ENCODE measurements at places on chromosomes 1 and 21. TPM values are rescaled to one million over a fixed set of nuclear protein-coding genes. Genes with fewer than 3 reads are reported as not detected.

Gene FAM72C
- total RNA-seq, result 0.17 TPM

Gene SAMD13
- 0.68 TPM for total RNA-seq

Gene LENEP
- not detected for total RNA-seq

Gene LEPROT
- total RNA-seq, result 32.8 TPM

Gene CLCNKB
- not detected for total RNA-seq
